ENCODE measurements at places on chromosomes 11 and 22.
A peak's percentile ranks its signal among the peaks of the same experiment; 100 is the strongest.

- DNase-seq: no peak
These were observed 28.3 kb downstream of the SLC1A2 start for GRCh38 chr11:35390737-35391682.

DNA sequence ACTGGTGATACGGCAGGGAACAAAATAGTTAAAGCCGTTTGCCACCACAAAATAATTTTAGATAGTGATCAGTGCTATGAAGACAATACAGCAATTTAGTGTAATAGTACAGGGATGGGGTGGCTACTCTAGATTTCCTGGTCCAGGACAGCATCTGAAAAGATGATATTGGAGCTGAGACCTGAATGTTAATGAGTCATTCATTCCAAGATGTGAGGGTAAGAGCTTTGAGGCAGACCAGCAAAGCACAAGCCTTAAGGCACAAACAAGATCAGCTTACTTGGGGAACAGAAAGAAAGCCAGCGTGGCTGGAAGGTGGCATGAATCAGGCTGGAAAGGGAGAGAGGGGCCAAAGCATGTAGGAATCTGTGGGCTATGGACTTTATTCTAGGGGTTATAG, 132.3 kb downstream of the TRIM44 start:
- no peak for DNase-seq

GRCh38 chr22:20031732-20032406, 11.0 kb downstream of the TANGO2 start:
- peak; percentile 63 for DNase-seq

- DNase-seq: no peak
These were observed 200.3 kb upstream of the MTNR1B start for GRCh38 chr11:92769112-92769511.

DNA sequence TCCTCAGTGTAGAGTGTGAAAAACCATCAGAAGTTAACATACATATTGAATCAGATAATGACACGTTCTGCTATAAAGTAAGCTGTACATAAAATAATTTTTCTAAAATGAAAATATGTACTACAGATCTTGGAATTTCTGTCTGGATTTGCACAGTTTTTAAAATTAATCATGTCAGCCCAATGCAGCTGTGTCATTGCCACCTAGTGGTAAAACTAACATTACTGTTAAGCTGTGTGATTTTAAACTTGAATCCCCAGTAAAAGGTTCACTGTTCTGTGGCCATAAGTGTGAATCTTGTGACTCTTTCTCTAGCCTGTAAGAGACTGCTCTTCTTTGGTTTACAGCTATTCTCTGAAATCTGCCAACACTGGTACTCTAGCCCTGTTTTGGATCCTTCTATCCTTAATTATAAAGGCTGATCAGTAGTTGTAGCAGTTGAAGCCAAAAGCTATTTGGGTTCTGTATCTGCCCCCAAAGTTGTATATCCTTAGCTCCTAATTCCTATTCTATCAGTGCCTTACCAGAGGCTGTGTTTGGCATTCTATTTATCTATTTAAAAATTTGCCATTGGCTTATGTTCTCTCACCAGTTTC, 4.0 kb downstream of the JRKL start:
- peak; percentile 47 for DNase-seq

- DNase-seq: no peak
These were observed 40.3 kb upstream of the DMC1 start for GRCh38 chr22:38610234-38610633.

DNA sequence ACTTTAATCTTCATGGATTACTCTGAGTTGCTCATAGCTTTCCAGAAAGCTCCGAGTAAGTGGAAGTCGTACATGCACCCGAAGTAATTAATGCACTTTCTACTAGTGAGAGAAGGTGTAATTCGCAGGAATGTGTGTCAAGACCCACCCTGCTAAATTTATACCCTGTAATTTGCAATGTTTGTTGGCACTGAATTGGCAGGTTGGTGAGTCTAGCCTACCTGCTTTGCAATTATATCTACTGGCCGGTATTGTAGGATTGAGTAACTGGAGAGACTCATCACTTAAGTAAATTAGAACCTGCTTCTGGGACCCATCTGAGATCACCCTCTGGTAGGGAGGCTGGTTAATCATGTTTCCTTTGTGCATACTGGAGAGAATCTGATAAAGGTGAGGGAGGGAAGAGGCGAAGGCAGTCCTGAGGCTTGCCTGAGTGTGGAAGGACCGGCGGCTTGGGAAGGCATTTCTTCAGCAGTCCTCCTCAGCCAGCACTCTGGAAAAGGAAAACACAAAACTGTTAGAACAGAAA, 63.3 kb downstream of the LDLRAD3 start:
- DNase-seq: no peak

DNA sequence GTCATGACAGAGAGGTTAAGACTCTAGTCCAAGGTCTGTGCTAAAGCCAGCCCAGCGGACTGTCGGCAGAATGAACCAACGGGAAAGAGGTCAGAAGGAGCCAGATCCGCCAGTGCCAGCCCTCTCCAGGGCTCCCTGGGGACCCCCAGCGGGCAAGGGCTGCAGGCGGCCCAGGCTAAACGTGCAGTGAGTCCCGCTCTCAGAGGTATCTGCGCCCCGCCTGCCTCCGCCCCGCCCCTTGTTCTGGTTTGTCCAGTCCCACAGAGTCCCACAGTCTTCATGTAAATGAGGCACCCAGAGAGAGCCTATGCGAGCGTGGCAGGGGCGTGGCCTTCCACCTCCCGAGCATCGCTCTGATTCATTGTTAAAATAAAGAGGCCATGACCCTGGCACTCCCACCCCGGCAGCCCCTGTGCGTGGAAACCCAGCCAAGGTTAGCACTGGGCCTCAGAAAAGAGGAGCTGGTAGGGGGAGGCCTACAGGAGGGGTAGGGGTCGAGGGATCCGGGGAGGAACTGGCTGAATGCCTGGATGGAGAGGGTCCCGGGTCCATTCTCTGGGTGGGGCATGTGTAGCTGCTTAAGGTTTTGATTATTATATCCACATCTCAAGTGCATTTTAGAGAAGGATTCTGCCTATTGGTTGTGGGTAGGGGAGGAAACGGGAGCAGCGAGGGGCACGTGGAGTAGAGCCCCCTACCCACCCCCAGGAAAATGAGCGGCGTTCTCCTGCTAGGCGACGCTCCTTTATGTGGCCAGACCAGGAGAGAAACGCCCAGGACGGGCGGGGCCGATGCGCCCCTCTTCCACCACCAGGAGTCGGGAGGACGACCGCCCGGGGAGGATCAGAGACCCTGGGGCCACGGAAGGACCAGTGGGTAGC, at the start of gene TRIOBP:
Gene TRIOBP, plus strand, starts transcription at position 392 of the 881 bp plus-strand sequence. CDS start 4,318 bp downstream, outside the sequence.
- DNase-seq: peak; percentile 87

- DNase-seq: peak; percentile 13
These were observed 25.4 kb downstream of the APIP start for GRCh38 chr11:34890812-34891211.

GRCh38 chr22:28940441-28940840, 57.1 kb downstream of the ZNRF3 start:
- DNase-seq: no peak

DNA sequence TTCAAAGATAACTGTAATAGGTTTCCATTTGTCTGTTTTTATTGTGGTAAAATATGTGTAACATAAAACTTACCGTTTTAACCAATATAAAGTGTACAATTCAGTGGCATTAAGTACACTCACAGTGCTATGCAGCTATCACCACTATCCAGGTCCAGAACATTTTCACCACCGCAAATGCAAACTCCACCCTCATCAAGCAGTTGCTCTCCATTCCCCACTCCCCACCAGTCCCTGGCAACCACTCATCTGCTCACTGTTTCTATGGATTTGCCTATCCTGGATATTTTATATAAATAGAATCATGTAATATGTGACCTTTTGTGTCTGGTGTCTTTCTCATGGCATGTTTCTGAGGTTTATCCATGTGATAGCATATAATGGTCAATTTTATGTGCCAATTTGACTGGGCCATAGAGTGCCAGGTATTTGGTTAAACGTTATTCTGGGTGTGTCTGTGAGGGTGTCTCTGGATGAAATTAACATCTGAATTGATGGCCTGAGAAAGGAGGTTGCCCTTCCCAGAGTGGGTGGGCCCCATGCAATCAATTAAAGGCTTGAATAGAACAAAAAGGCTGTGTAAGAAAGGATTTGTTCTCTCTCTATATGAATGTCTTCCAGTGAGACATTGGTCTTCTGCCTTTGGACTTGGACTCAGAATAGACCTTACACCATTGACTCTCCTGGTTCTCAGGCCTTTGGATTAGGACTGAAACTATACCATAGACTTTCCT, 17.2 kb upstream of the SMCO4 start:
- DNase-seq: no peak

DNA sequence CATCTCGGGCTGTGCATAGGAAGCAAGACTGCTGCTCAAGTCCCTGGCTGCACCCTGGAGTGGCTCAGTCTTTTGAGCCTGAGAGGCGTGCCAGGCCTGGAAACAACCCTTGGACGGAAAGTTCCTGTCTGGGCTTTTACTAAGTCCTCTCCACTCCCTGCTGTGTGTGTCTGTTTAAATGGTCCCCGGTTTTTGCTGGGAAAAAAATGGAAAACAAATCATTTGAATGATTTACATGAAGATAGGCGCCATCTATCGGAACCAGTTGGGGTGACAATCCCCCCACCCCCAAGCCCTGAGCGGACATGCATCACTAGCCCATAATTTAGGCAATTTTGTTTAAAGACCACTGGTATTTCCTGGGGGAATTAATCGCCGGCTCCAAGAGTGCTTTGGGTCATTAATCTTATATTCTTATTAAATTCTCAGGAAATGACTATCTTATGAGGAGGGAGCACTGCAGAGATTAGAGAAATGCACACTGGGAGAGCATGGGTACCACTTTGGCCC, 2.7 kb upstream of the GAB2 start:
- DNase-seq: peak; percentile 54

DNA sequence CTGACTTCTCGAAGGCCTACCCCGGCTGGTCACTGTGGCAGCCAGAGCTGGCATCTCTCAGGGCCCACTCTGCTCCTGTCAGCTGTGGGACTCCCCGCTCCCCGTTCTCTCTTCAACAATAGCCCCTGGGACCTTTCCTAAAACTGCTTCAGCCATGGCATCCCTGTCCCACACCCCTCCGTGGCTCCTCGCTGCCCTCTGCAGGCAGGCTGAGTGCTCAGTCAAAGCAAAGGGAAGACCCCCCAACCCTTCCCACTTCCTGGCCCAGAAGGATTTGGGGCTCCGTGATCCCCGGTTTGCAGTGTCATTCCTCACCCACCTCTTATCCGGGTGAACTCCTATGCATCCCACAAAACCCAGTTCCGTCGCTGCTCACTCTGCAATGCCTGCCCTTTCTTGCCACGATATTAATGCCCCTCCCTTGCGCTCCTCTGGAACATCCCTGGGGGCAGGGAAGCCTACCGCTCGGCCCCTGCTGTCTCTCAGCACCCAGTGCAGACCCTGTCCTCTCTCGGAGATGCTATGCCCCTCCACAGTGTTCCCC, 1.6 kb upstream of the TH start:
- no peak for DNase-seq

DNA sequence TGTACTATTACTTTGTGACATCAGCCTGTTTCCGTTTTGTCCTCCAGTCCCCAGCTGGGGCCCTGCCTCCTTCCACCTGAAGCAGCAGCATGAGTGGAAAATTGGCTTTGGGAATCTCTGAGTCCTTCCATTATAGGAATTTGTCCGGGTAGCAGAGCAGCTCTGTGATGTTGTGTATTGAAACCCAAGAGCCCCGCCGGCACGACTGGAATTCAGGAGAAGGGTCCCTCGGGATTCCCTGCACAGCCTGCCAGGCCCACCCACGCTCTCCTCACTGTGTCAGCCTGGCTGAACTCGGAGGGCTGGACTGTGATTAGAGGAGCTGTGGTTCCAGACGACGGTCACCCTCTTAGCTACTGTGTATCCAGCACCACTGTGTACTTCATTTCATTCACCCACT, 18.8 kb upstream of the TSPAN18 start:
- DNase-seq: no peak

GRCh38 chr11:13883042-13883441, 79.5 kb upstream of the SPON1 start:
- DNase-seq: no peak

- no peak for DNase-seq
These were observed 215.9 kb upstream of the CCDC90B start for GRCh38 chr11:83502041-83502440.

DNA sequence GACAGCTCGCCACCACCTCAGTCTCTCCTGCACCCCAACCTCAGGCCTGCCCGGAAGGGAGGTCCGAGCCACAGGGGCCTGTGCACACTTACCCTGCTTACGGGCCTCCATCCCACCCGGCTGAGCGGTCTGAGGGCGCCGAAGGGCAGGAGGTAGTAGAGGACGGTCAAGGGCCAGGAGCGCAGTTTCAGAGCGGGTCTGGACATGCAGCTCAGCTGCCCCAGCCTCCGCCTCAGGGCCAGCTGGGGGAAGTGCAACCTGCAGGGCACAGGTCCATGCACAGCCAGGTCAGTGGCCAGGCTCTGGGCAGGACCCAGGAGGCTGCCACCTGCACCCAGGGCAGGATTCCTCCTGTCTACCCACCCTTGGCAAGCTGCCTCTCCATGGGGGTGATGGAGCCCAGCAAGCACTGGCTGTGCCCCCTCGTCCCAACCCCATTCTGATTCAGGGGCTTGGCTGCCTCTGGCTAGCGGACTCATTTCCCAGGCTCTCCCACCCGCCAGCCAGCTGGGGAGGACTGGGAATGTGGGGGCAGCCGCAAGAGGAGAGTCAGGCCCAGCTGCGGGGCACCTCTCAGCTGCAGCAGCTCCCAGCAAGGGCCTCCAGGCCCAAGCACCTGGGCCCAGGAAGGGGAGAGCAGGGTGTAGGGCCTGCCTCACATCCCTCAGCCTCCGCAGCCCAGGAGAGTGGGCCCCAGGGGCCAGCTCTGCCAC, 38.3 kb downstream of the PISD start:
- DNase-seq: no peak

DNA sequence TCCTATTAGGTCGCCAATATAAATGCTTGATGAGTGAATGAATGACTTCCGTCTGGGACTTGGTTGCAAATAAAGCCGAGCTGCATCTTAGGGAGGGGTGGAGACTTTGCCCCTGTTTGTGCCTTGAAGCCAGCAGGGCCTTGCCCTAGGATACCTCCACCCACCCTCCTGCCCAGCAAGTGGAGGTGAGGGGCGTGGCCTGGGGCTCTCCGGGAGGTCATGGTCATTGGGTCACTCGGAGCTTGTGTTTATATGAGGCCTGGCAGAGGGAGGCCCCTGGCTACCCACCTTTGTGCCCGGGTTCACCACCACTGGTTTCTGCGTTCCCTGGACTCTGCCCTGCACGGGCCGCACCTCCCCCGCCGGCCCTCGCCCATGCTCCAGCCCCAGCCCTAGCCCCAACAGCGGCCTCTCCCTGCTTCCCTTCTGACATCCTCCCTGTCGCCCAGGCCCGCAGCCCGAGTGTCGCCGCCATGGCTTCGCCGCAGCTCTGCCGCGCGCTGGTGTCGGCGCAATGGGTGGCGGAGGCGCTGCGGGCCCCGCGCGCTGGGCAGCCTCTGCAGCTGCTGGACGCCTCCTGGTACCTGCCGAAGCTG, 4.3 kb downstream of the MPST start:
- DNase-seq: no peak

- DNase-seq: no peak
These were observed 3.5 kb upstream of the GLB1L3 start for GRCh38 chr11:134272381-134273316.

GRCh38 chr11:63682066-63683021, 1.0 kb downstream of the RTN3 start:
- DNase-seq: no peak

- DNase-seq: no peak
These were observed 59.7 kb upstream of the AMPD3 start for GRCh38 chr11:10395166-10395897.

- no peak for DNase-seq
These were observed 51.7 kb downstream of the CHRDL2 start for GRCh38 chr11:74679513-74679865.
